ENCODE measurements at places on chromosomes 6 and 20.

GRCh38 chr20:1310506-1311190 lies 18.3 kb downstream of the SDCBP2 start:
- no peak for DNase-seq

DNA sequence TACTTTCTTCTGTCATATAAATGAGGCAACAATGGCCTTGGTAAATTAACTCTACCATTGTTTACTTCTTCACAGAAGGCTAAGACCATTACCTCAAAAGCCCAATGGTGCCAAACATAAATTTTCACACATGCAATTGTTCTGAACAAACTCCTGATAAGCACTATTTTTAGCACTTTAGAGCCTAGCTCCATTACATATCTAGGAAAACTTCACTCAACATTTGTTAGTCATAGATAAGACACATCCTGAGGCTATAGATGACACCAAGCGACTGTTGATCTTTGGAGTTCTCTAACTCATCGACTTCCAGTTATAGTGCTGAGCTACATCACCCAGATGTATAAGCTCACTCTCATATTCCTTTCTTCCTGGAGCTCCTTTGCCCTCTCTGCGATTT lies 245.9 kb downstream of the EYS start:
- no peak for DNase-seq

GRCh38 chr6:37243816-37244370 lies 13.7 kb upstream of the TBC1D22B start:
- no peak for DNase-seq

GRCh38 chr20:41446456-41446855 lies 79.8 kb upstream of the EMILIN3 start:
- DNase-seq = no peak

DNA sequence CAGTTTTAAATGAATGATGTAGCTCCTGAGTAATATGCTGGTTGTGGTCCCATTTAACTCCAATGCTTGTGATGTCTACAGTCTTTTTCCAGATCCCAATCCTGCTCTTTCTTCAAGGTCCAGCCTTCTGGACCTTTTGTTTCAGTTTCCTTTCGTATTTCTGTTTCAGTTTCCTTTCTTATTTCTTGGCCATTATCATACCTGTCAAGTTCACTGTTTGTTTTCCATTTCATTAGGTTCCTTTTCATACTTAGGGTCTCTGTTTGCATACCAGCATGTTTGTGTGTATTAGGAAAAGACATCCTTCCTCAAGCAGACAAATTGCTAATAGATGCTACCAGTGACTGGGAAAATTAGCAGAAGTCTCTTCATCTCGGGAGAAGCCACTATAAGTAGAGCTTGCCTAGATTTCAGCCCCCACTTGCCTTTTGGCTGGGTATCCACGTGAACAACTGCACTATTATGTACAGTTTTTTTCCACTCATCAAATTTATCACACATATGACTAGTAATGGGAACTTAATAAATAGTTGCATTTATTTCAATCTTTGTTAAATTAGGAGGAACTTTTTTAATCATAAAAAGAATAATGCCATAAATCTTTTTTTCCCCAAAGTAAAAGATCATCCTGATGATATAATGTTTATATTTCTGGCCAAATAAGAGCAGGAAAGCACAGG lies 583.4 kb downstream of the BCKDHB start:
- no peak for DNase-seq

- DNase-seq = no peak
Measured at GRCh38 chr20:62643521-62644043, 1.3 kb downstream of the SLCO4A1 start.
